ENCODE measurements at places on chromosomes 12 and 14. TPM values are rescaled to one million over a fixed set of nuclear protein-coding genes. Genes with fewer than 3 reads are reported as not detected.

Gene TAS2R20
- 0.89 TPM for total RNA-seq

DNA sequence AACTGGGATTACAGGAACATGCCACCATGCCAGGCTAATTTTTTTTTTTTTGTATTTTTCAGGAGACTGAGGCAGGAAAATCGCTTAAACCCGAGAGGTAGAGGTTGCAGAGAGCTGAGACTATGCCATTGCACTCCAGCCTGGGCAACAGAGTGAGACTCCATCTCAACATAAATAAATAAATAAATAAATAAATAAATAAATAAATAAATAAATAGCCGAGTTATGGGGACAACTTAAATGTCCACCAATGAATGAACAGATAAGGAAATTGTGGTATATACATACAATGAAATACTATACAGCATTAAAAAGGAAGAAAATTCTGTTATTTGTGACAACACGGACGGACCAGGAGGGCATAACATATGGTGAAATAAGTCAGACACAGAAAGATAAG is 325.7 kb downstream of the NELL2 start:
- DNase-seq = no peak

- no peak for DNase-seq
Measured at GRCh38 chr14:60965402-60965801, 15.5 kb downstream of the TRMT5 start.

Gene PTPN11
- total RNA-seq = 96.8 TPM

Gene CLEC6A
- not detected for total RNA-seq

GRCh38 chr12:76708296-76708695 is 55.6 kb upstream of the ZDHHC17 start:
- DNase-seq = no peak

DNA sequence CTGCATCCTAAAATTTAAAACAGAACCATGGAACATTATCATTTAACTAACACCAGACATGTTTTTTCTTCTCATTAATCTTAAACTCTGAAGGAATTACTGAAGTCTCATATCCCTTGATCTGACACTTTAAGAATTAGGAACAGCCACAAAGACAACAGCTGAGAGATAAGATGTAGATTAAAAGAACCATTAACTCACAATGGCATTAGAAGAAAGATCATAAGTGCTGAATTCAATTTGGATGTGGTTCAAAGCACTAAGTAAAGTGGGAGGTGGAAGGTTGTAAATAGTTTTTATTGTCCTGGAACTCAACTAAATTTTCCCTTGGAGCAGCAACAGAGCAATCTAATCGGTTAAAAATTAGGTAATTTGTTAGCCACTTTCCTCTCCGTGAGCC is 199.0 kb upstream of the ATP2B1 start:
- no peak for DNase-seq

GRCh38 chr12:25197608-25198007 is 2.6 kb downstream of the ETFRF1 start:
- no peak for DNase-seq

- DNase-seq = no peak
Measured at GRCh38 chr12:49672301-49673217, 34.6 kb downstream of the FMNL3 start.

- DNase-seq = peak; percentile 37
Measured at GRCh38 chr14:96038920-96039632, at the start of gene C14orf132. C14orf132 (plus strand) TSS chr14:96039362; CDS start chr14:96039501, 139 bp downstream.

DNA sequence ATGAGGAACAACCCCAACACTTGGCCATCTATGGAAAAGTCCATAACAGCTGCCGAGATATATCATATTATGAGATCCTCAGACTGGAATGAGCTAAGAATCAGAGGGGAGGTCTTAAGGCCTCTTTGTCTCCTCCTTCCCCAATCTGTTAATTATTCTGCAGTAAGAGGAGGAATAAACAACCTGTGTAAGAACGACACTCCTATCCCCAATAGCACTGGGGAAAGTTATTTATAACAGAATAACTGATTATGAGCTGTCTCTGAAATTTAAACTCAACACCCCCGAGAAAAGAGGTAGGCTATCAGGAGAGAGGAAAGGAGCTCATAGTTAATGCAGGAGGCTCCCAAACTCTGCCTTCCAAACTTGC is 68.0 kb downstream of the NIN start:
- DNase-seq = no peak

GRCh38 chr14:59377491-59377890 is 87.7 kb downstream of the GPR135 start:
- DNase-seq = no peak

DNA sequence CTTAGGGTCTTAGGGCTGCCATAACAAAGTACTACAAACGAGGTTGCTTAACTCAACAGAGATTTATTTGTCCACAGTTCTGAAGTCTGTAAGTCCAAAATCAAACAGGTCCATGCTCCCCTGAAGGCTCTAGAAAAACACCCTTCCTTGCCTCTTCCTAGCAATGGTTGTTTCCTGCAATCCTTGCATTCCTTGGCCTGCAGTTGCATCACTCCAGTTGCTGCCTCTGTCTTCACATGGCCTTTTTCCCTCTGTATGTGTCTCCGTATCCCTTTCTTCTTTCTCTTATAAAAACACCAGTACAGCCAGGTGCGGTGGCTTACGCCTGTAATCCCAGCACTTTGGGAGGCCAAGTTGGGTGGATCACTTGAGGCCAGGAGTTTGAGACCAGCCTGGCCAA is 17.4 kb downstream of the KCNMB4 start:
- DNase-seq = no peak

DNA sequence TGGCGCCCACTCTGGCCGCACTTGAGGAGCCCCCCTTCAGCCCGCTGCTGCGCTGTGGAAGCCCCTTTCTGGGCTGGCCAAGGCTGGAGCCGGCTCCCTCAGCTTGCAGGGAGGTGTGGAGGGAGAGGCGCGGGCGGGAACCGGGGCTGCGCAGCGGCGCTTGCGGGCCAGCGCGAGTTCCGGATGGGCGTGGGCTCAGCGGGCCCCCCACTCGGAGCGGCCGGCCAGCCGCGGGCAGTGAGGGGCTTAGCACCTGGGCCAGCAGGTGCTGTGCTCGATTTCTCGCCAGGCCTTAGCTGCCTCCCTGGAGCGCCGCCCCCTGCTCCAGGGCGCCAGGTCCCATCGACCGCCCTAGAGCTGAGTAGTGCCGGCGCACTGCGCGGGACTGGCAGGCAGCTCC is 8.0 kb upstream of the VWF start:
- DNase-seq = no peak

DNA sequence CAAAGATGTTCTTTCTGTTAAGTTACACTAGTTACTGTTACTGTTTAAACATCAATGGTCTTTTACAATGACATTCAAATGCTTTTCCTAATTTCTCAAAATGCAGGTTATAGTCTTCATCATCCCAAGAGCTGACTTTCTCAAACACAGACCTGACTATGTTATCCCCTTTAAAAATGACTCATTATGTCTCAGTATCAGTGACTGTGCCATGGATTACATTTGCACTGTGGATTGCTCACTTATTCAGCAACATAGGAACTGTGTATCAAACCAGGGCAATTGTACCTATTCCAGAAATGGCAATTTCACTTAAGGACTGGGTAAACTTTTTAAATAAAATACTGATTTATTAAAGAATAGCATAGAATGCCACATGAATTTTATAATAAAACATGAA is 630.2 kb upstream of the NOVA1 start:
- DNase-seq = no peak

Gene YEATS4
- total RNA-seq = 12.7 TPM

Gene AICDA
- 2.2 TPM for total RNA-seq

Gene RD3L
- total RNA-seq = not detected

Data from mucosa of gallbladder (tissue), 1 donor.